Right renal cortex interstitium (tissue), 3 donors: ENCODE measurements at places on chromosomes 16 and 17. TPM values are rescaled to one million over a fixed set of nuclear protein-coding genes. Genes with fewer than 3 reads are reported as not detected.

GRCh38 chr16:11149011-11149616, 106.9 kb downstream of the SOCS1 start:
- DNase-seq = no peak

- DNase-seq = no peak
Observed at GRCh38 chr17:73630965-73631595, 13.2 kb downstream of the SDK2 start.

- DNase-seq = no peak
Observed at GRCh38 chr17:45990886-45991285, 8.2 kb upstream of the STH start.

DNA sequence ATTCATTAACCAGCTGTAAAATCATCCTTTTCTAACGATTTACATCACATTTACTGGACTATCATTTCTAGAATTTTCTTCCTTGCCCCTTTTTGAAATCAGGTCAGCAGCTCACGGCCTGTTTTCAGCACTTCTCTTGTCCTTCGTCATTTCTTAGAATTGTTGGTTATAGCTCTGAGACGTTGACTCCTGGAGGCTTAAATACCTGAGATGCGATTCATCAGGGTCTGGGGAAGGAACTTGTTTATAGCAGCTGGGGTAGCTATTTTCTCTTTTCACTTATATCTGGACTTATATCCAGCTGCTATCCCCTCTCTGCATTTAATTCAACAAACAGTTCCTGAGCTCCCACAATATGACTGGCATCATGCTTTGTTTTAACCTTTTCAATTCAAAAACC, 338.7 kb upstream of the TNRC6C start:
- DNase-seq = no peak

- DNase-seq = no peak
Observed at GRCh38 chr16:13298666-13299065, 397.3 kb downstream of the SHISA9 start.

- DNase-seq = no peak
Observed at GRCh38 chr16:65624666-65625065, 502.8 kb upstream of the CDH11 start.

DNA sequence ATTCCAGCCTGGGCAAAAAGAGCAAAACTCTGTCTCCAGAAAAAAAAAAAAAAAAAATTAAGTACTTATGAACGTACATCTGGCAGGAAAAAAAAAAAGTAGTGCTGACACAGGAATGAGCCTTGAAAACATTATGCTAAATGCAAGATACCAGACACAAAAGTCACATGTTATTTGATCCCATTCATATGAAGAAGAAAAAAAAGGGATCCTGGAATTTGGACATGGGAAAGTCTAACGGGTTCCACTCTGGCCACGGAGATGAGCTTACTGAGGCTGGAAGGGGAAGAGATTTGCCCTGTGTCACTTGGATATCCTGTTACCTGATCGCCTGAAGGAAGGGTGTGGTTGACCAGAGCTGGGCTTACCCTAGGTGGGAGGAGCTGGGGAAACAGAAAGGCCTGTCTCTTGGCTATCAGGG, 251.9 kb downstream of the PARN start:
- DNase-seq = no peak

- DNase-seq = no peak
Observed at GRCh38 chr17:70599198-70599597, 429.9 kb downstream of the KCNJ2 start.

GRCh38 chr16:71514476-71514875, 11.8 kb upstream of the CHST4 start:
- no peak for DNase-seq

DNA sequence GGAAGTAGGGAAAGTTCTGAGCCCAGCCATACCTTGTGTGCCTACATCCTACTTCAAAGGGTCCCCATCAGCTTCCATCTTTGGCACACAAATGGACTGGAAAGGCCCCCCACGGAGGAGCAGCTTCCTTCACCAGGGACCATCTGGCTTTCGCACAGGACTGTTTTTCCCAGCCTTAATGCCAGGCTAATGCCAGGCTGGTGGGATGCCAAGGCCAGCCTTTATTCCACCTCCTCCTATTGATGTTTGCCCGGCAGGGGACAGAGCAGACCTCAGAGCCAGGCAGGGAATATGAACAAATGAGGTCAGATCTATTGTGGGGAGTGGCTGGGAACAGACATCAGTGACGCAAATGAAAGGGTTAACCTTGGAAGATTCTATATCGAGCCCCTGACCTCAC, 5.7 kb downstream of the GPR179 start:
- DNase-seq = no peak

DNA sequence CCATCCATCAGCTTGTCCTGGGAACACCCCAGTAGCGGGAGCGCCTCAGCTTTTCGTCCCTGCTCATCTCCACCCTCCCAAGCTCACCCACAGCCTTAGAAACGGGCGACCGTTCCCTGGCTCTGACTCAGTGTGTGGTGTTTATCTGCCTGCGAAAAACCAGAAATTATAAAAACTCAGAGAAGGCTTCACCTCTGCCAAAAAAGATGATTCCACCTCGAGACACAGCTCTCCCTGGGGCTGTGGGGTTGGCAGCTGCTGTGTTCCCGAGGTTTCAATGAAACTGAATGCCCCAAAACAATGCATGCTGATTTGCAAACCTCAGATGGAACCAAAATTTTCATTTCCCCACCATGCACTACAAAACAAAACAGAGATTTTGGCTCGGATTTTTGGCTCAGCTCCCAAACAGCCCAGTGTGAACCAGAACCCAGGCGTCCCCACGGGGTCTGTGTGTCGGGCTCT, 62.4 kb upstream of the MED9 start:
- DNase-seq = no peak

DNA sequence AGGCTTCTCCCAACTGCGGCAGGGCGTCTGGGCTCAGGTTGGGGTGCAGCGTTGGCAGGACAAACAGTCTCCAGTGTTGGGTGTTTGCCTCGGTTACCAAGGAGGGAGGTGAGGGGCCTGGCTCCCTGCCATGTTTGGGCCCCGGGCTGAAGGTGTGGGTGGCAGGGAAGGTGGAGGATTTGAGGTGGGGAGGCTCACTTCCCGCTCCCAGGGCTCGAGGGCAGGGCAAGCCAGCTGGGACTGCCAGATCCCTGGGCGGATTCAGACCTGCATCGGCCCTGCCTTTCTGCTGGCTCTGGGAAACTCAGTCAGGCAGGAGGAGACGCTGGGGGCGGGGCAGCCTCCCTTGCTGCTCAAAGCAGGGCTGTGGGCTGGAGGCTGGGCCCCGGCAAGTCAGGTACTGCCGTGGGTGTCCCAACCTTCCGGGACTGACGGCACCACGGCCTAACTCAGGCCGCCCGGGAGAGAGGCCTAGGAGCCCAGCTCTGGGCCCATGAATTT, 31.3 kb upstream of the KRT17 start:
- DNase-seq = no peak

DNA sequence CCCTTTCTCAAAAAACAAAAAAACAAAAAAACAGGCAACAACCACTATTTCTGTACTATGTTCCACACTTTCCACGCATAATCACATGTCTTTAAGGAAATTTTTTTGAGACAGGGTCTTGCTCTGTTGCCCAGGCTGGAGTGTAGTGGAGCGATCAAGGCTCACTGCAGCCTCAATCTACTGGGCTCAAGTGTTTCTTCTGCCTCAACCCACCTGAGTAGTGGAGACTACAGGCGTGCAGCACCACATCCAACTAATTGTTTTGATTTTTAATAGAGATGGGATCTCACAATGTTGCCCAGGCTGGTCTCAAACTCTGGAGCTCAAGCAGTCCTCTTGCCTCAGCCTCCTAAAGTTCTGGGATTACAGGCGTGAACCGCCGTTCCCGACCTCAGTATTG, 52.6 kb upstream of the BPTF start:
- DNase-seq = no peak

DNA sequence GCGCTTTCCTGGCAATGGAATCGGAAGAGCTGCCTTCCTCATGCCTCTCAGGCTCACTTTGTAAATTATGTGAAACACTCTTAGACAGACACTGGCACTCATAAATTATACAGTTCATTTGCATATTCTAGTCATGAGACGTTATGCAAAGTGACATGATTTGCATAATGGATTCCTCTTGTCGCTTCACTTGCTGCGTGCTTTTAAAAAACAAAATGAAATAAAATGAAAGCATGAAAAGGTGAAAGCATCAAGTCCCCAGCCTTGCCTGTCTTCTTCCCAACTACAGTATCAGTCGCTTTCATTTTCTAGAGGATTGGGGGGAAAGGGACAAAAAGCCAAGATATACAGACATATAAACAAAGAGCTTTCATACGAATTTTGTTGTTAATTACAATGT, 252.8 kb upstream of the PMFBP1 start:
- DNase-seq = no peak

DNA sequence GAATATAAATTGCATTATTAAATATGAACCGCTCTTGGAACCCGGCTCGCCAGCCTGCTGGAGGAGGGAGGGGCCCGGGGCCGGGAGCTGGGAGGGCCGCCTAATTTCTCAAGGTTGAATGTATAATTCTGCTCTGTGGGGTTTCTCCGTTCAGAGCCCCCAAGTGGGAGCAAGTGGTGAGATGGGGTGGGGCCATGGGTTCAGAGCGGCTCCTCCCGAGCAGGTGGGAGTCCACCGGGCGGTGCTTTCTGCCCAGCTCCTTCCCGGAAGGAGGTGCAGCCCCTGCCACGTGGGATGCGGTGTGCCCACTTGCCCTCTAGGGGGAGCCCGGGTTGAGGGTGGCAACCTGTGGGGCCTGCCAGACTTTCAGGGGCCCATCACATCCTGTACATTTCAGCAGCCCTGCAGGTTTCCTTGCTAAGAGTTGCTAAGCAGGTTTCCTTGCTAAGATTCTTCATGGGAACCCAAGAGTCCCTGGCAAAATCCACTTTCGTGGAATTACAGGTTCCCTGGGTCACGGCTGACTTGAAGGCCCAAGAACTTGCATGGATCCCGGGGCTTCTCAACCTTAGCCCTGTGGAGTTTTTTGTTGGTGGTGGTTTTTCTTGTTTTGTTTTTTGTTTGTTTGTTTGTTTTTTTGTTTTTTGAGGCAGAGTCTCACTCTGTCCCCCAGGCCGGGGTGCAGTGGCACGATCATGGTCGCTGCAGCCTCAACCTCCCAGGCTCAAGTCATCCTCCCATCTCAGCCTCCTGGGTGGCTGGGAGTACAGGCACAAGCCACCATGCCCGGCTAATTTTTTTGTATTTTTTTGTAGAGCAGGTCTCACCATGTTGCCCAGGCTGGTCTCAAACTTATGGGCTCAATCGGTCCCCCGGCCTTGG, 196.7 kb upstream of the GSE1 start:
- no peak for DNase-seq

DNA sequence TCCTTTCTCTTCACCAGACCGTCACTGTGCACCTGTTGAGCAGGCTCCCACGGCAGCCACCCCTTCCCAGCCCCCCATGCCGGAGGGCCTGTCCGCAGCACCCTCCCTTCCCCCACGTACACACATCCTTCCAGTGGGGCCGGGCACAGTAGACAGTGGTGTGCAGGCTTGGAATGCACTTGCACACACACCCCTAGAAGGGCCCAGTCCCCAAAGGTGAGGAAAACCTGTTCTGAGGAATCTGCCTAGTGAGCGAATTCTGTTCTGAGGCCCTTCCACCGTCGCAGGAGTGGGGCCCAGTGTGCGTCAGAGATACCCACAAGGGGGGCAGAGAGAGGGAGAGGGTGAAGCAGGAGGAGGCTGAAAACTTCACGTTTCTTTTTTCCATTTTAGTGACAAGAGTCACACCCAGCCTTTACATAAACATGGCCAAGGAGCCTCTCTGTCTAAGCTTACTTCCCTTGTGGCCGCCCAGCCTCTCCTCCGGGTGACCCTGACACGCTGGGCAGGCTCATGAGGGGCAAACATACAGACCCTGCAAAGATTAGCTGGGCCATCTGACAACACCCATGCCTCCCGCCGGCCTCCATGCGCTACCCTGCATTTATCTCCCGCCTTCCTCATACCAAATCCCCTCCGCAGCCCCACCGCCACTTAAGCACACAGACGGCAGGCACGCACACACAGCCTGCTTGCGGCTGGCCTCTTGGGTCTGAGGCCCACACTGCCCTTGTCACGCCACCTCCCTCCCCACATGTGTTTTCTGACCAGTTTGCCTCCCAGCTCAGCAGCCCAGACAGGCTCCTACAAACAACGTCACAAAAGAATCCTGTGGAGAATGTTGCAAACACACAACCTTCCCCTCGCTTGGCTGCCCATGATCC, 1.8 kb downstream of the ZBTB4 start:
- no peak for DNase-seq

DNA sequence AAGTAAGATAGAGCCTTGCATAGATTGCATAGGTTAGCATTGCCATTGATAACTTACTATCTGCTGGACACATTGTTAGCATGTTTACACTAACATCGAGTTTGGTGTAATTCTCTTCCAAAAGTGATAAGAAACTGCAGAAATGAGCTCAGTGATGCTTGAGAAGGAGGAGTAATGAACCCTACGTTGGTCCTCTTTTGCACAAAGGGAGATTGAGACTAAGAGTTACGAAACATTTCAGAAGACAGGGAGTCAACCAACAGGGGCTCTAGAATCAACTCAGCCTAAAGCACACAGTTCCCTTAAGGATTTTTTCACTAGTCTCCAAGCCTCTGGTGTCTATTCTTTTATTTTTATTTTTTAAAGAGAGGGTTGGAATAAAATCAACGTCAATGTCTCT, 6.8 kb downstream of the CCL7 start:
- DNase-seq = no peak

- DNase-seq = no peak
Observed at GRCh38 chr16:27849621-27850020, 213.9 kb downstream of the GSG1L start.

GRCh38 chr17:45908935-45909334, 14.6 kb downstream of the MAPT start:
- DNase-seq = no peak

DNA sequence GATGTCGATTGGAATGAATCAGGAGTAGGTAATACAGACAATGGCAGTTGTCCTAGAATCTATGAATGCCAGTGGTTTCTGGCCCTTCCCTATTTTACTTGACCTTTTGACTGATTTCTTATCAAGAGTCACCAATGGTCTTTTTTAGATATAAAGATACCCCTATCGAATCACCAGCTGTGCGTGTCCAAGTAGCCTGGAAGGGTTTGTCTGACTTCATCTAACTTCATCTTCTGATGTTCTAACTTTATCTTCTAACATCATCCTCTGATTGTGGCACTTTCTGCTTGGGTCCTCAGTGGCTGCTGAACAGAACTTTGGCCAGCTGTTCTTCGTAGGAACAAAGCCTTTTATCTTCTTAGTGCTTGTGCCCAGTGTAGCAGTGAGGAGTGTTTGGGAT, 129.7 kb downstream of the MSI2 start:
- no peak for DNase-seq

DNA sequence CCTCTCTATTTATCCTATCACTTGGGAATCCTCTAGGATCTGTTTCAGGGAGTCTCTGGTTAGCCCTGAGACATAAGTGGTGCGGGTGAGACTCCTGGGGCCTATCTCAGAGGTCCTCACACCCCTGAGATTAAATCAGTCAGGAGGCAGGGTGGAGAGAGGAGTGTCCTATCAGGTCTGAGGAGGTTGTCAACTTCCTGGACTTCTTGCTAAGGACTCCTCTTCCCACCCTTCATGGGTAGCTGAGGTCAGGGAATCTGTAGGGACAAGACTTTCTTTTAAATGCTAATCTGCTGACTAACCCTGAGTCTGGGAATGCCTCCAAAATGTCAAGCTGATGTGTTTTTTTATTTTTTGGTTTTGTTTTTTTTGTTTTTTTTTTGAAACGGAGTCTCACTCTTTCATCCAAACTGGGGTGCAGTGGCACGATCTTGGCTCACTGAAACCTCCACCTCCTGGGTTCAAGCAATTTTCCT, 6.6 kb upstream of the ARMC5 start:
- no peak for DNase-seq

MT3 gene
- 1.6 TPM for polyA plus RNA-seq

MYO19 gene
- 34.9 TPM for polyA plus RNA-seq

ABCC12 gene
- polyA plus RNA-seq = not detected

ABI3 gene
- 4.7 TPM for polyA plus RNA-seq

CD300H gene
- polyA plus RNA-seq = 0.57 TPM

USH1G gene
- 0.65 TPM for polyA plus RNA-seq
